CD8-positive, alpha-beta T cell (primary cell): ENCODE measurements at places on chromosomes 7 and 10.

- no peak for DNase-seq
Observed at GRCh38 chr10:110081911-110082310, 74.1 kb downstream of the ADD3 start.

GRCh38 chr10:109933984-109934565 is 10.8 kb upstream of the XPNPEP1 start:
- peak; percentile 77 for DNase-seq

DNA sequence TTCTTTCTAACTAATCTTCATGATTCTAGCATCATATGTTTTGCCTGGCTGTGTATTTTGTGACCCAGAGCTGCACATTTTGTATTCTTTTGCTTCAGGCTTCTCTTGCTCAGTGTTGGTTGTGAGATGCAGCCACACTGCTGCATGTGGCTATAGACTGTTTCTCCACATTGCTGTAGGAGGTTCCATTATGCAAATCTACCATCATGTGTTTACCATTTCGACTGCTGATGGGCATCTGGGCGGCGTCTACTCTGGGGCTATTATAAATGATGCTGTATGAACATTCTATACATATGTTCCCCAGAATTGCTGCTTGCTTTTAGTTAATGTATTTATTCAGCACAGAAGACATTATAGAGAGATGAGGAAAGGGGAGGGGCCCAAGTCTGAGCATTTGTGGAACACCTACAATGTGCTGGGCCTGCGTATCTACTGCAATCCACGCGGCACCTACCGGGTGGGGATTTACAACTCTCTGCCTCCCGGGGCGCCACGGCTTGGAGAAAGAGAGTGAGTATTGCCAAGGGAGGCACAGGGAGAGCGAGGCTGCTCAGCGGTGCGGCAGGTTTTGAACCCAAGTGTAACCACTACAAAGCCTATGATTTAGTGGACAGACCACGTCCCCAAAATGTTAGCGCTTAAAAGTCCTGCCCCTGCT is 172.5 kb downstream of the PRKAG2 start:
- DNase-seq: no peak

DNA sequence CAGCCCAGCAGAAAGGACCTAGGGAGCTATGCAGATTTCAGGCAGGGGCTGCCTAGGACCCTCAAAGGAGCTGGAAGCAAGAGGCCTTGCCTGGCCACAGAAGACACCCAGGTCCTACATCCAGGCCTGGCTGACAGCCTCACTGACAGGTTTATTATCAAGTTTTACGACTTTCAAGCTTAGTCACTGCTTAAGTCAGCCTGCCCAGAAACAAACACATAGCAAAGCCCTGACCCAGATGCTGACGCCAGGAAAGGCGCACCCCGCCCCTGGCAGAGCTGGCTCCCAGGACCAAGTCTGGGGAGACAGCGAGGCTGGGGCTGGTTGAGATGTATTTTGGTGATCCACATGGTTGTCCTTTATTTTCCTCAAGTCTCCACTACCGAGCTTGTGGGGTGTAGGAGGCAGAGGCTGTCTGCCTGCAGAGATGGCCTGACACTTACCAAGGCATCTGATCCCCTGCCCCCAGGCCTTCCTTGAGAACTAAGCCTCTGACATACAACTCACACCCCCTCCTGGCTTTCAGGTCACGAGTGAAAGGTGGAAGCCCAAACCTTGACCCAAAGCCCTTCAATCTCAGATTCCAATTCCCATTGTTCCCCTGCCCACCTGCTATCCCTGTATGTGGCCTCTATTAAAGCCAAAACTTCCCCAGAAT is 80.7 kb upstream of the EMX2 start:
- DNase-seq: no peak

DNA sequence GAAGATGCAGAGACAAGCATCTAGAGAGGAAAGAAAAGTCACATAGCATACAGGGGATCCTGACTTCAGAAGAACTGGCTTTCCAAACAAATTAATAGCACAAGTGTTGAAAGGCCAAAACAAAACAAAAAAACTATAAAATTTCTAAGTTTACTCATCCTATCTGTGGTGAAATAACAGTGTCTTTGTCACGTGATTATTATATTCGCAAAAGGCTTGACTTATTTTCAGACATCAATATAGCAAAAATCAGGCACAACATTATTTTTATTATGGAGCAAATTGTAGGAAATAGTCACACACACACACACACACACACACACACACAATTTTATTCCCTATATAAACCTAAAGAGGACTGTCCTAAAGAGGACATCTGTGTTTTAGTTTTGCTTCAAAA is 272.3 kb downstream of the CNTNAP2 start:
- DNase-seq: no peak

DNA sequence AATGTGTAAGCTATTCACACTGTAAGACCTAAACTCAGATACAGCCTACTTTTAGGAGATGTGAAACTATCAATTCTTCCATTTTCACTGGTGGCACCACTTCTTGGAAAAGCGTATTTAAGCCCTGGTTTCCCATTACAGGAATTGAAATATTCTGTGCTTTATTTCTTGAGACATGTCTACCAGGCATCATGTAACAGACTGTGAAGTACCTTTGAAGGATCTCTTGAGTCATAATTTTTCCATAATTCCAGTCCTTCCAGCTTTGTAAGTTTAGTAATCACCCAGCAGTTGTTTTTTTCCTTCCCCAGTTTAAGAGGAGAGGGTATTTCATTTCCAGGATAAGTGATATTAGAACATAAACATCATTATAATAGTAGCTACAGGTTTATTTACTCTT is 186.0 kb upstream of the PRPS1L1 start:
- no peak for DNase-seq

DNA sequence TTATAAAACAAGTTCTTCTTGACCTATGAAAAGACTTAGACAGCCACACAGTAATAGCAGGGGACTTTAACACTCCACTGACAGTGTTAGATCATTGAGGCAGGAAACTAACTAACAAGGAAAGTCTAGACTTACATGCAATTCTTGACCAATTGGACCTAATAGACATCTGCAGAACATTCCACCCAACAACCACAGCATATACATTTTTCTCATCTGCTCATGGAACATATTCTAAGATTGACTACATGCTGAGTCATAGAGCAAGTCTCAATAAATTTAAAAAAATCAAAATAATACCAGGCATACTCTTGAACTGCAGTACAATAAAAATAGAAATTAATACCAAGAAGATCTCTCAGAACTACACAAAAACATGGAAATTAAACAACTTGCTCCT is 219.5 kb upstream of the HPS1 start:
- no peak for DNase-seq

DNA sequence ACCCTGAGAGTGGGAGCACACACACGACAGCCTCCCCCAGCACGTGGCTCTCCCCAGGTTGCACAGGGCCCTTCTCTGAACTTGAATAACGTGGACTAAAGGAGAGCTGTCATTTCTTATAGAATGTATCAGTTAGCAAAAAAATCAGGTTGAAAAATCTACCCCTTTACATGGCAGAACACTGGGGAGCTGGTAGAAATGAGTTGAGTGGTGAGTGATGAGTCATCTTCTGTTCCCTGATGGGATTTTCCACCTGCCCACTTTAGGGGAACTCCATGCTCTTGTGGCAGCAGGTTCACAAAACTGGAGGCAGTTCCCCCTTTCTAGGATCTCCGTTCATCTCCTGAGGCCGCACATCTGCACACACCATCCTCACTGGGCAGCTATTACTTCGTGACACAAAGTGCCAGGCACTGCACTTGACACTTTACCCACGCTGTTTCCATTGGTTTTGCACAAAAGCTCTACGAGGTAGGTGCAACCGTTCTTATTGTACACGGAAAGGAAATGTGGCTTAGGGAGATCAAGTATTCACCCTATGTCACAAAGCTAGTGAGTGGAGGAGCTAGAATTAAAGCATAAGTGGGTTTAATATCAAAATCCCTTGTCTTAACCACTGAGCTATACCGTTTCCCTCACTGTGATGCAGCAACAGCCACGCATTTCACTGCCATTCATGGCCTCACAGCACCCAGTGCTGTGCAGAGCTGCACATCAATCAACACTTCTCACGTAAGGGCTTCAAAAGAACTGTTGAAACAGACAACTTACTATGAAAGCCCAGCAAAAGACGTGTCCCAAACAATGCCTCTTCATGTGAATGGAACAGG is 80.2 kb downstream of the RNF216 start:
- no peak for DNase-seq

DNA sequence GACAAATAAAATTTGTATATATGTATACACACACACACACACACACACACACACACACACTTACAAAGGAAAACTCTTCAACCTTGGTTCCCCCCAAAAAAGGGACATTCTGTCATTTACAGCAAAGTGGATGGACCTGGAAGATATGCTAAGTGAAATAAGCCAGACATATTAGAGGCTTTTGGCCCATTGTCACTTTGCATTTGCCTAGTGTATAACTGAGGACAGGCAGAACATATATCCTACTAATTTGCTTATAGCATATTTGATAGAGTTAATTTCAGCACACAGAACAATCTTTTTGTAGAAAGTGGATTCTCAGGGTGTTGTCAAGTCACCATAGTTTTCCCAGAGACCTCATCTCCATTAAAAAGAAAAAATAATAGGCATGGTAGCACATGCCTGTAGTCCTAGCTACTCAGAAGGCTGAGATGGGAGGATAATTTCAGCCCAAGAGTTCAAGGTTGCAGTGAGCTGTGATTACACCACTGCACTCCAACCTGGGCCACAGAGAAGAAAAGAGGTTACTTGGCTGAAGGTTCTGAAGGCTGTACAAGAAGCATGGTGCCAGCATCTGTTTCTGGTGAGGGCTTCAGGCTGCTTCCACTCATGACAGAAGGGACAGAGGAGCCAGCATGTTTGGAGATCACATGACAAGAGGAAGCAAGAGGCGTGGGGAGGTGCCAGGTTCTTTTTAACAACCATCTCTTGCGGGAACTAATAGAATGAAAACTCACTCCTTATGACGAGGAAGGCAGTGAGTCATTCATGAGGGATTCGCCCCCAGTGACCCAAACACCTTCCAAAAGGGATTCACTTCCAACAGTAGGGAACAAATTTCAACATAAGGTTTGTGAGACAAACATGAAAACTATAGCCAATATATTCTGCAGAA is 135.6 kb downstream of the TMEM168 start:
- no peak for DNase-seq

- no peak for DNase-seq
Observed at GRCh38 chr7:78261739-78262138, 463.2 kb downstream of the PHTF2 start.
